Stimulated activated CD8-positive, alpha-beta memory T cell treated with anti-CD3 and anti-CD28 coated beads, Interleukin-4, amount 100 ng/mL, for 24 hours (primary cell): ENCODE measurements at places on chromosomes 7 and 10.

DNA sequence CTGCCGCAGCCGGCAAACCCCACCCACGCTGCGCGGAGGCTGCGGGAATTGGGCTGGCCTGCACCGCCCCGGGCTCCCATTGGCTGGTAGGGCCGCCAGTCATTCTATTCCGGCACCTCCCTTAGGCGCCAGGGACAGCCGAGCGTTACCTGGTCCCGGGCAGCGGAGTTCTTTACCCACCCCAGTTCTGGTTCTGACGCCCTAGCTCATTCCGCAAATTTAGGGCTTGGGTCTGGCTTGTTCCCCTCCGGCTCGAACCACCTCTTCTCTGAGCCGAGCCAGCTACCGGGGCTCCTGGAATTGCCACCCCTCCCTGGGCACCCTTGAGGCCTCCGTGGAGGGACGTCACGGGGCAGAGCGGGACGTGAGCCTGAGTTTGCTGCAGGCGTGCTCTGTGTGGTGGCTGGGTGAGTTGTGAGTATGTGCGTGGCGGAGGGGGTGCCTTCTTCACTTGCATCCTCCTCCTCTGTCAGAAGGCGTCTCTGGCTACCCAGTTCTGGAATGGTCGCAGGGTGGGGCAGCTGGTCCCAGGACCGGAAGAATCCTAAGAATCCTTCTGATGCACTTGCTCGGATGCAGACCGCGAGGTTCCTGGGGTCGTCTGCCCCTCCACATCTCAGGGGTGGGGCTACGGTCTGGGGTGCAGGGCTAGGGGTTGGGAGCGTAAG lies at the start of the genes PDZD7 and SFXN3:
PDZD7 (minus strand) TSS at position 2 of the 668 bp plus-strand sequence. CDS start 910 bp downstream, outside the sequence.
SFXN3 (plus strand) TSS at position 107 of the 668 bp plus-strand sequence. CDS start 3,461 bp downstream, outside the sequence.
- peak; percentile 94 for DNase-seq

DNA sequence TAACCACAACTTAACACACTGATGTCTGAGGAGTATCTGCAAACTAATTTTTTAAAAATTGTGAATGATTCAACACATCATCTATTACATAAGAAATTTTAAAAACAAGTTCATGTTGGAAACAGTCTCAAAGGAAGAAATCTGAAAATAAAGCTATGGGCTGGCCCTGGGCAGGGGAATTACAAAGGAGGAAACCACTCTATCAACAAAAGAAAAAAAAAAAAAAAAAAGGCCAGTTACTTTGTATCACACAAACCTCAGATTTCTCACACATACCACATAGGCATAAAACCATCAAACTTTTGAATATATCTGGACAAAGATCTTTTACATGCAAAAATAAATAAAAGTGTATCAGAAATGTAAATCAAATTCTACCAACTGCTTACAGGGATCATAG lies 20.8 kb downstream of the TIAL1 start:
- DNase-seq = no peak

DNA sequence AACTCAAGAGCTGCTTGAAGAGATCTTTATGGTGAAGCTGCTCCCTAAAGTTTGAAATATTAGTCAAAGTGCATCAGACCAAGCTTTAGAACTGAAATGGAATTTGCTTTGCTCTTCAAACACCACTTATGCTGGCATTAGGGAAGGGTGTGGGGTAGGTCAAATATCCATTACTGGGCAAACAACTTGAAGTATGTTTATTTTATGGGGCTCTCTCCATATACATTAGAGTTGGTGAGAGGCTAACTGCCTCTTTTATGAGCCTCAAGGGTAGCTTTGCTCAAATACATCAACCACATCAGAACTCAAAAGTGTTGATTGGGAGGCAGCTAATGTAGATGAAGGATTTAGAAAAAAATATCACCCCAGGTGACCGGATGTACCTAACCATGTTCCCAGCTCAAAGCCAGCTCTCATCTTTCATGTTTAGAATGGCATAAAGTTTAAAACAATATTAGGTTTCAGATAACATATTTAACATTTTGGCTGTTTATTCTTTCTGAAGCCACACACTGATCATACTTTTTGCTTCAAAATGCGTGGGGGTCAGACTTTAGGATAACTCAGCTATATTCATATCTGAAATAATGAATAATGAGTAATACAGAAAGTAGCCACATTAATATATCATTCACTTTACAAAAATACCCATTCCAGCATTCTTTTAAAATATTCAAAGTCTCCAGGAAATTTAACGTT lies 318.6 kb downstream of the PTEN start:
- no peak for DNase-seq

- DNase-seq = no peak
These were observed 130.7 kb downstream of the SAMD9 start for GRCh38 chr7:92987095-92987494.

GRCh38 chr7:106871793-106872571 lies 6.9 kb downstream of the PIK3CG start:
- DNase-seq = no peak

GRCh38 chr7:107043921-107044346 lies 571 bp upstream of the PRKAR2B start:
- no peak for DNase-seq

GRCh38 chr7:137591421-137591837 lies 247.9 kb upstream of the PTN start:
- no peak for DNase-seq

DNA sequence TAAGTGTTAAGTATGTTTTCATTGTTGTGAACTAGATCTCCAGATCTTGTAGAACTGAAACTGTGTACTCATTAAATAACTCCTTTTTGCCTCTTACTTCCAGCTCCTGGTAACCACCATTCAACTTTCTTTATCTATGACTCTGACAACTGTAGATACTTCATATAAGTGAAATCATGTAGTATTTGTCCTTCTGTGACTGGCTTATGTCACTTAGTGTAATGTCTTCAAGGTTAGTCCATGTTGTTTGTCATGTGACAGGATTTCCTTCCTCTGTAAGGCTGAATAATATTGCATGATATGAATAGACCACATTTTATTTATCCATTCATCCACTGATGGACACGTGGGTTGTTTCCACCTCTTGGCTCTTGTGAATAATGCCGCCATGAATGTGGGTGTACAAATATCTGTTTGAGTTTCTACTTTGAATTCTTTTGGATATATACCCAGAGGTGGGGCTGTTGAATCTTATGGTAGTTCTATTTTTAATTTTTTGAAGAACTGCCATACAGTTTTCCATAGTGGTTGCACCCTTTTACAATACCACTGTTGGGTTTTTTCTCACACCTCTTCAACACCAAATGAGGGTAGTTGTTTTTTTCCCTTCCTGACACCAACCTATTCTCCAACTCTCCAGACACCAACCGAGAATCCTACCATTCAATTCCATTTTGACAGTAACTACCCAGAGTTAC lies 10.7 kb upstream of the FMC1 start:
- no peak for DNase-seq

DNA sequence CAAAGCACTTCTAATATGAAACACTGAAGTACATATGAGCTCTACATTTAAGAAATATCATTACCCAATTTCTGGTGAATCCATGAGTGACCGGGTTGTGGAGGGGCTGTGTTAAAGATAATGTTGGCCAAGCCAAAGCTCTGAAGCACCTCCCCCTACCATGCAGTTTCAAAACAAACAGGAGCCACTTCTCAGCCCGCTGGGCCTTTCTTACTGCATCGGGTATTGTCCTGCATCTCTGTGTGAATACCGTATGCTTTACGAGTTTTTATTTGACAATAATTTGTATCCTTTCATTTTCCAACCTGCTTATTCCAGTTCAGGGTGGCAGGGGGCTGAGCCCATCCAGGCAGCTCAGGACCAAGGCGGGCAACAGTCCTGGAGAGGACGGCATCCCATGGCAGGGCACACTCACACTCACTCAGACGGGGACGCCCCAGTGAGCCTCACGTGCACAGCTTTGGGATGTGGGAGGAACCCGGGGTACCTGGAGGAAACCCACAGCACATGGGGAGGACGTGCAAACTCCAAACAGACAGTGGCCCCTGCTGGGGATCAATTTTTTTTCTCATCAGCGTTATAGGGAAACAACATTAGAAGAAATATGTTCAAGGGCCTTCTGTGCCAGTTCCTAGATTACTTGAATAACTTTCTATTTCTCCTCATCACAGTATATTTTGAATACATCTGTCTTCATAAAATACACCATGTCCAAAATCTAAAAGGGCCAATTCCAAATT lies 1.9 kb downstream of the RNF32 start:
- DNase-seq = no peak

DNA sequence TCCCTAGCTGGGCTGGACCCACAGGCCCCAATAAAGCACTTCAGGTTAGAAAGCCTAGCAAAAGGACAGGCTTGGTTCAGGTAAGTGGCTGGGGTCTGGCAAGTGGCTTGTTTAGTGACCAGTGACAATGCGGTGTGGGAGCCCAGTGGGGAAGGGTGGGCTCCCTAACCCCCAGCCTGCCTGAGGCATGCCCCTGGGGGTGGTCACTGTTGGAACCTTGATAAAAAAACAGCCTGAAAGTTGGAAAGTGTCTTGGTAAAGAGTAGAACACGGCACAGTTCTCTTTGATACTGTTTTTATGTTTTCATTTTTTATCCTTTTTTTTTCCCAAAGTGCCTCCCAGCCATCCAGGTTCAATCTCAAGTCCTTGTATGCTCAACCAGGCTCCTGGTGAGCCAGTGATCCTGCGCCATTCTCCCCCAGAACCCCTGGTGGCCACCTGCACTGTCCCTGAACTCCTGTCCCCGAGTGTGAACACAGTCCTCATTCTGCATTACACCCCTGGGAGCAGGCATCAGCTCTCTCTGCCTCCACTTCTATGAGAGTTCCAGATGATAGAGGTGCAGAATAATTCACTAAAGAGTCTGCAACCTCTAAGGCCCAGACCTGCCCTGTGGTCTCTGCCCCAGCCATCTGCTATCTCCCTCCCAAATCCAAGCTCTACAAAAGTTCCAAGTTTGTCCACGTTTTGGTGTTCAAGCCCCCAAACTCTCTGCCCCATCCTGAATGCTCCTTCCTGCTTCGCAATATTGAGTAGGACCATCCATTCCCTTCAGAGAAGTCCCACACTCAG lies 15.0 kb upstream of the CXCL12 start:
- DNase-seq = no peak

GRCh38 chr10:119325131-119325530 lies 117.8 kb downstream of the GRK5 start:
- DNase-seq = no peak

DNA sequence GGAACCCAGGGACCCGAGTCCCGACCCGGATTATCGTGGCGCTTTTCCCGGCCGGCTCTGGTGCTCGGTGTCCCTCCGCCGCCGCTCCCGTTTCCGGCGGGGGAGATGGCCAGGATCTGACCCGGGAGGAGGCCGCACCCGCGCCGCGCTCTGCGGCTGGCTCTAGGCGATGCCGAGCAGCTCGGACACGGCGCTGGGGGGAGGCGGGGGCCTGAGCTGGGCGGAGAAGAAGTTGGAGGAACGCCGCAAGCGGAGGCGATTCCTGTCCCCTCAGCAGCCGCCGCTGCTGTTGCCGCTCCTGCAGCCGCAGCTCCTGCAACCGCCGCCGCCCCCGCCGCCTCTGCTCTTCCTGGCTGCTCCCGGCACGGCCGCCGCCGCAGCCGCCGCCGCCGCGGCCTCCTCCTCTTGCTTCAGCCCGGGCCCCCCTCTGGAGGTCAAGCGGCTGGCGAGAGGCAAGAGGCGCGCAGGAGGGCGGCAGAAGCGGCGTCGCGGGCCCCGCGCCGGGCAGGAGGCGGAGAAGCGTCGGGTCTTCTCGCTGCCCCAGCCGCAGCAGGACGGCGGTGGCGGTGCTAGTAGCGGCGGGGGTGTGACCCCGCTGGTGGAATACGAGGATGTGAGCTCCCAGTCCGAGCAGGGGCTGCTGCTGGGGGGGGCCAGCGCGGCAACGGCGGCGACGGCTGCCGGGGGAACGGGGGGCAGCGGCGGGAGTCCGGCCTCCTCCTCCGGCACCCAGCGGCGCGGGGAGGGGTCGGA lies 593 bp downstream of the CDK13 start:
- DNase-seq = peak; percentile 15

GRCh38 chr7:83640731-83641537 lies 8.0 kb downstream of the SEMA3E start:
- no peak for DNase-seq

GRCh38 chr10:52451817-52452216 lies 137.7 kb downstream of the DKK1 start:
- DNase-seq = no peak

DNA sequence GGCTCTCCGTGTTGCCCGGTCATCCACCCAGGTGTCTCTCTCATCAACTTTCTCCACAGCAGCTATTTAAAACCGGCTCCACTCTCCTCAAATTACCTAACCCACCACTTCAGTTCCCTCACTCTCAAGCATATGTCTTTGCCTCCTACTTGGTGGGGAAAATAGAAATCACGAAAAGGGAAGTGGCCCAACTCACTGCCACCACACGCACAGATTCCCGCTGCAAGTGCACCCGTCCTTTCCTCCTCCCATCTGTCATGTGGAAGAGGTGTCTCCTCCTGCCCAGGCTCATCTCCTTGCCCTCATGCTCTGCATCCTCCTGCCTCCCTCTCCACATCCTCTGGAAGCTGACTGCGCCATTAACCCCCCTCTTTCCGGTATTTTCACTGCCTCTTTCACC lies 80.8 kb upstream of the MKX start:
- DNase-seq = no peak

DNA sequence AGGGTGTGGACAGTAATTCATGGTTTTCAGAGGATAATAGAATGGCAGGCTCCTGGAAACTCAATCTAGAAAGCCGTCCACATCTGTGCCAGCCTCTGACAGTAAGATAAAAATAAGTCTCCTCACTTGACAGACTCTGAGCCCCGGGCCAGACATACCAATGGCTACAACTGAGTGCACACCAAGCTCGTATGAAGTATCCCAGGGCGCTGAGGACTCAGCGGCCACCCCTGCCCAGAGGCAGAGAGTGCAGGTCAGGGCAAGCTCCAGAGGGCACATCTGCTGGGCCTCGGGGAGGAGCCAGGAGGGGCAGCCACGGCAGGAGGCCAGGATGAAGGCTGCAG lies 262.8 kb upstream of the TCERG1L start:
- no peak for DNase-seq

GRCh38 chr10:98260752-98261151 lies 7.2 kb downstream of the LOXL4 start:
- DNase-seq = no peak

DNA sequence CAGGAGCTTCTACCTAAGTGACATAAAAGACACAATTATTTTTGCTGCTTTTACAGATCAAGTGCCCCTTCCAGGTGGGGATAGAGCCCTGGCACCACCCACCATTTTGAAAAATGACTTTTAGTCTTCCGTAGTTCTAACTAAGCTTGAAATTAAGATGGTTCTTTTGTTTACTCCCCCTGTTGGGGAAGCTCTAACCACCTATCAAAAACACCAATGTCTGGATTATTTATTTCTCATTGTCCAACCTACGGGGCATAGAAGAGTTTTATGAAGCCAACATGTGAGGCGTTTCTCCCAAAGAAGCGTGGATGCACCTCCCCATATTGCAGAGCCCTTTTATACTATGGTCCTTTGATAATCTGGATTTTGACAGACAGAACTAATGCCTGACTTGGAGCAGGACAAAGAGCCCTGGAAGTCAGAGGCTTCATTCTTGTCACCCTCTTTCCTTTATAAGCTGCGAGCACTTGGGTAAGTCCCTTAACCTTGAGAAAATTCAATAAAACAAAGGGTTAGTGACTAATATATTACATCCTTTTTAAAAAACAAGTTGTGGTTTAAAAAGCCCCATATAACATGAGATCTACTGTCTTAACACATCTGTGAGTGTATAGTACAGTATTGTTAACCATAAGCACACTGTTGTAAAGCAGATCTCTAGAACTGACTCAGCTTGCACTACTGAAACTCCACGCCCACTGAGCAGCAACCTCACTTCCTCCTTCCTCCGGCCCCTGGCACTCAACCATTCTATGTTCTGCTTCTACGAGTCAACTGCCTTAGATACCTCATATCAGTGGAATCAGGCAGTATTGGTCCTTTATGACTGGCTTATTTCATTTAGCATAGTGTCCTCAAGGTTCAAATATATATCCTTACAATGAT lies 67.5 kb downstream of the ATXN7L1 start:
- peak; percentile 75 for DNase-seq

GRCh38 chr10:84374455-84374854 lies 46.1 kb downstream of the CCSER2 start:
- no peak for DNase-seq
